Amniotic epithelial cell (primary cell): ENCODE measurements at places on chromosomes 12 and 14.
A peak's percentile ranks its signal among the peaks of the same experiment; 100 is the strongest.

- no peak for DNase-seq
These were observed 5.3 kb downstream of the SPRYD3 start for GRCh38 chr12:53073881-53074280.

GRCh38 chr14:70847406-70848090, 38.2 kb upstream of the MAP3K9 start:
- DNase-seq, result no peak

- peak; percentile 90 for DNase-seq
These were observed 34.8 kb downstream of the DLK1 start for GRCh38 chr14:100761481-100761880.

DNA sequence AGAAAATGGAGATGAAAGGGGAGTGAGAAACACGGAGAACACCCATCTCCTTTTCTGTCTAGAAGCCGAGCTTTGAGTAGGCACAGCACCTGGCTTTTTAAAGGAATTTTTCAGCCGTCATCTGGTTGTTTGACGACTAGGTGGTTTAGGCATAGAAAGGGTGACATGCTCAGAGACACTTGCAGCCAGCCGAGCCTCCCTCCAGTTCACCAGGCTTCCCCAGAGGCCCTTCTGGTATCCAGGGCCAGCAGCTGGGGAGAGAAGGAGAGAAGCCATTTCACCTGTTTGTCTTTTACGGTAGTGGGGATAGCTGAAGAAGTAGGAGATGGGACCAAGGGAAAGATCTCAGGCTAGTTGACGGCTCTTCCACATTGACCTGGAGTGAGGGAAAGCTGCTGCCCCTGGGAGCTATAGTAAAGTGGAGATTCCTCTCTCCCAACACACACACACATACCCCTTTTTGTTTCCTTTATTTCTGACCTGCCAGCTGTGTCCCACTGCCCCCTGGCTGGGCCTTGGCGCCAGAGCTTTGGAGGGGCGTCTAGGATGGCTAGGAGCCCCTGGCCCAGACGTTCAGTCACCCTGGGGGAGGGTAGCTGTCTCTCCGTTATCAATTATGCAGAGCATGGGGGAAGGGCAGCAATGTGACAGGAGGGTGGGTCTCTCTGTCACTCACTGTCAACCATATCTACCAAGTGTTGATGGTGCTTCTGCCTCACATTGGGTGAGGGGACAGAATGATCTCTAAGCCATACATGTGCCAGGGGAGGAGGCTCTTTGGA, 5.5 kb downstream of the MAP3K12 start:
- no peak for DNase-seq

GRCh38 chr14:99519347-99519881, 38.2 kb downstream of the CCNK start:
- no peak for DNase-seq

GRCh38 chr12:15982071-15982470, 70.9 kb downstream of the DERA start:
- peak; percentile 35 for DNase-seq
